ENCODE measurements at places on chromosomes 4 and X. TPM values are rescaled to one million over a fixed set of nuclear protein-coding genes. Genes with fewer than 3 reads are reported as not detected.
A peak's percentile ranks its signal among the peaks of the same experiment; 100 is the strongest.

- no peak for DNase-seq
Observed at GRCh38 chrX:124086411-124086810, 124.9 kb downstream of the STAG2 start.

- DNase-seq = no peak
Observed at GRCh38 chr4:77076889-77077635, 1.3 kb upstream of the CCNI start.

- DNase-seq = no peak
Observed at GRCh38 chr4:107631560-107631959, 88.5 kb downstream of the PAPSS1 start.

DNA sequence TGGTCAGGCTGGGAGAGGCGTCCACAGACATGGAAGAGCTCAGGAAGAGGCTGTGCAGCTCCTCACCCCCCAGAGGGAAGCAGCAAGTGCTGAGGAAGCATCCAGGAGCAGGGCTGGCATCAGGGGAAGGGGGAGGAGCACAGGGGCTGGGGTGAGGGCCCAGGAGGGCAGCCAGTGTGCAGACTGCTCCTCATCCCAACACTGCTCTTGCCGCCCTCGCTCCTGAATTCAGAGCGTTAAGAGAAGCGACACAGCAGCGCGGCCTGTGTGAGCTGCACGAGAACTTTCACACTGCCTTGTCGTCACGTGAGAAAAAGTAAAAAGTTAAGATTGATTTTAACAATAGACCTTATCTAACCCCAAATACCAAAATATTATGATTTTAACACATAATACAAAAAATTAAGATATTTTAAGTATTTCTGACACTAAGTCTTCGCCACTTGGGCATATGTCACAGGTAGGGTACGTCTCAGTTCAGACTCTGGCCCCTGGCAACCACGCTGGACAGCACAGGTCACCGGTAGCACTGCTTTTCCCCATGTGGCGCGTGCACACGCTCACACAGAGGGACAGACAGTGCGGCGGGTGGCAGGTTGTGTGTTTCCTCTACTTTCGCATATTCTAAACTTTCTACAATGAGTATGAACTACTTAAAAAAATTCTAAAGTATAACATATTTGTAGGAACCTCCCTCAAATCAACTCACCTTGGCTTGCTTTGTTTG is 19.7 kb downstream of the NOP14 start:
- DNase-seq = no peak

GRCh38 chr4:15654593-15655222 is 449 bp downstream of the FBXL5 start:
- peak; percentile 29 for DNase-seq

PNMA6E gene
- polyA plus RNA-seq = not detected

JCHAIN gene
- 0.45 TPM for polyA plus RNA-seq

SPATA4 gene
- polyA plus RNA-seq = 0.11 TPM

DNA sequence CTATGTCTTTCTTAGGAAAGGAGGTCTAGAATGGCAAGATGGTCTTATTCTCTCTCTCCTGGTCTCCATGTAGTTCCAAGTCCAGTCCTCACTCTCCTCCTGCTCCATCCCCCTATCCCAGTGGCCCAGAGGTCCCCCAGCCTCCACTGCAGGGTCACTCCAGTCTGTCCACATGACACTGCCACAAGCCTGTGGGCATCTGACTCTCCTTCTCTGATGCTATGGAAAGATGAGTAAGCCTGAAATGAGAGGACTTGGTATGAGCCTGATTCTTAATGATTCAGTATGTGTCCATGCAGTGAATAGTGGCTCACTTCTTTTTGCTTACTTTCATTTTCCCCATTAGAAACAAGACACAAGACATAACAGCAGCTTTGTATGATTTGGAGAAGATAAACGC is 516.8 kb upstream of the ADGRL3 start:
- no peak for DNase-seq

CDKL5 gene
- 13.5 TPM for polyA plus RNA-seq
